ENCODE measurements at places on chromosomes 12 and 14.
A peak's percentile ranks its signal among the peaks of the same experiment; 100 is the strongest.

DNA sequence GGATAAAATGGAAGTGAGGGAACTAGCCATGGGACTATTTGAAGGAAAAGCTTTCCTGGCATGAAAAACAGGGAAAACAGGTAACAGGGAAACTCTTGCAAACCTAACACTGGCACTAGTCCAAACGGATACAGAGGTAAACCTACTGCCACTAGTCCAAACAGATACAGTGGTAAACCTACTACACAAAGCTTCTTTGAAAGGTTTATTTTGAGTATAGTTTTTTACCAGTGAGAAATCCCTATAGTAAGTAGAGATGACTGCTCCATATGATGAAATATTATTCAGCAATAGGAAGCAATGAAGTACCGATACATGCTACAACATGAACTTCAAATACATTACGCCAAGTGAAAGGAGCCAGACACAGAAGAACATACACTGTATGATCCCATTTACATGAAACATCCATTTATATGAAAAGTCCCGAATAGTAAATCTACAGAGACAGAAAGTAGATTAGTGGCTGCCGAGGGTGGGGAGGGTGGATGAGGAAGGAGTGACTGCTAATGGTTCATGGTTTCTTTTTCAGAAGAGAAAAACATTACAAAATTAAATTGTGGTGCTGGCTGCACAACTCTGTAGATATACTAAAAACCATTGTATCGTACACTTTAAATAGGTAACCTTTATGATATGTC lies 25.5 kb downstream of the SPTLC2 start:
- no peak for DNase-seq

- DNase-seq = no peak
These were observed 12.0 kb downstream of the MEG3 start for GRCh38 chr14:100837805-100838350.

DNA sequence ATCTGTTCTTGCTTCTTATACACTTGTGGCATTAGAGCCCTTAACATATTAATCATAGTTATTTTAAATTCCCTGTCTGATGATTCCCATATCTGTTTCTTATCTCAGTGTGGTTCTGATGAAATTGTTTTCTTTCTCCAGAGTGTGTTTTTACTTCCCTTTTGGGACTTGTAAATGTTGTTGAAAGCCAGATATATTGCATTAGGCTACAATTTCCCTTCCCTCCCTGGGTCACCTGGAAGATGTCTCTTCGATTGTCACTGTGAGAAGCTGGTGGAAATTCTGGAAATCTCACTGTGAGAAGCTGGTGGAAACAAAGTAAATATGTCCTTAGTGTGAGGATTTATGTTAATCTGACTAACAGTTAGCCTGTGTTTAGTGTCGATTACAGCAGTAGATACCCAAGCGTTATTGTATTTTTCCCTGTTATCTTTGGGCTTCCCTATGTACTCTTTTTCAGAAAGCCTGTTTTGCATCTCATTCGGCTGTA lies 717.3 kb downstream of the TRHDE start:
- no peak for DNase-seq

DNA sequence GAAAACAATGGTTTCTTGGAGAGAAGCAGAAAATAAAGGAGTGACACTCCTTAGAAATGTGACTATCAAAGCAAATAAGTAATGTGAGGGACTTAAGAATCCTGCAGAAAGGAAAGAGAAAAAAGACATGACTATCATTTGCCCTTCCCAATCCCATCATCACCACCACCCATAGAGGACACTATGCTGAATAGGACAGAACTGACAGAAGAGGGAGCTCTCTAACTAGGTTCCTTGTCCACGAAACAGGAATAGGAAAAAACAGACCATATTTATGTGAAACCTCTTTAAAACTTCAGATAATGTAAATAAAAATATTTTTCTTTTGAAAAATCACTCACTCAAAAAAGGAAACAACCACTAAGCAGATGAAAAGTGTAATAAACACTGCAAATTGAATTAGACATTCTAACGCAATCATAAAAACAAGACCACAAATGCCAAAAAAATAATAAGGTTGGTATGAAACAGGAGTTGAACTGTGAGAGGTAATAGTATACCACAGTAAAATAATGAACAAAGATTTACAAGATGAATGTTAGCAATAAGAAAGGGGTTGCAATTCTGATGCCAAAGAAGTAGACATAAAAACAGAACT lies 24.1 kb downstream of the KLRD1 start:
- DNase-seq = no peak

GRCh38 chr14:37544407-37544806 lies 50.6 kb downstream of the FOXA1 start:
- no peak for DNase-seq

DNA sequence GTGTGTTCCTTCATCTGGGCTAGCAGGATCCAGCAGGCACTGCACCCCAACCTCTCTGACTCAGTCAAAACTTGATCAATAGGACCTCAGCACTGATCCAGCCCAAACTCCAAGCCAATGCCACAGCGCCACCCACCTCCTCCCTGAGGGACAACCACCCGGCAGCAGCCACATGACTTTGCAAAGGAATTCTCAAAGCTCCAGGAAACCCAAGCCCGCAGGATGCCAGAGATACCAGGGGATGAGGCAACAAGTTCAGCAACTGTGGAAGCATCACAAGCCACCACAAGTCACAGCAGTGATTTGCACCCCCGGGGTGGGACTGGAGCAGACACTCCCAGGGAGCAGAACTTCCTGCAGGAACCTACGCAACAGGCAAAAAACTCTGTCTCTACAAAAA lies 37.3 kb downstream of the ACTN1 start:
- no peak for DNase-seq

DNA sequence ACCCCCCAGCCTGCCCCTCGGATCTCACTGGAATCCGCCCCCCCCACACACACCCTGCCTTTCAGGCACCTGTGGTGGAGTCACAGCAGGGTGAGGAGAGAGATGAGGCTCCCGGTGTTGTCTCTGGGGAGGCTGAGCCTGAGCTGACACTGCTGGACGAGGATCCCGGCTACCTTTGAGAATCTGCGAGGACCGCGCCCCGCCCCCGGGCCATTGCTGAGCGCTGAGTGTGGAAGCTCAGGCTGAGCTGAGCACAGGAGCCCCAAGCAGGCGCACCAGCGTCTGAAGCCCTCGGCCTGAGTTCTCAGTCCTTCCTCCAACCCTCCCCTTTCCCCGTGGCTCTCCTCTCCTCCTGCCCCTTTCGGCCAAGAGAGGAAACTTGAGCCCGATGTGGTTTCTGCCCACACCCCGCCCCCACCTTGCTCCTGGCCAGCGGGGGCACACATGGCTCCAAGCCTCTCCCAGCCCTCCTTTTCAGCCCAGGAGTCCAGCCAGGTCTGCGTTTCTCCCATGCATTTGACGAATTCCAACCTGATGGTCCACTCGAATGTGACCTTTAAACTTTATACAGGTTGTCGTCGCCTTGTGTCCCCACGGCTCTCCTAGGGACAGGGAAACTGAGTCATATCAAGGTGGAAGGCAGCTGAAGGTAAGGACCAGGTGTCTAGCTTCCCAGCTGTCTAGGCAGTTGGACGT lies at the start of gene NFE2:
TSS of gene NFE2 (minus strand) at position 284 of the 696 bp plus-strand sequence. CDS start 5,767 bp downstream, outside the sequence.
- DNase-seq = peak; percentile 32

DNA sequence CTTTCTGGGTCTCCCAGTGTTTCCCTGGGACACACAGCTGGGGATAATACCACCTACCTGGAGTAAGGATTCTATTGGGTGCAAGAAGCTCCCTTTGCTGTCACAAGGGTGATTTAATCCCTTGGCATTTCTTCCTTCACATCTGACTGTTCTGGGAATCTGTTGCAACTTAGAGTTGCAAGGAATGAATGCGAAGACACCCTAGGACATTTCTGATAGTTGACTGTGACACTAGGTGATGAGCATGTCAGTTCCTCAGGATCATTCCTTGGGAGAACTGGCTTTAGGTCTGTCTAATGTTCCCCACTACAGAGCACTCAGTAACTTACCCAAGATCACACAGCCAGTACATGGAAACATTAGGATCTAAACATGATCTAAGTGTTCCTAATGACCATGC lies 593.6 kb downstream of the NRXN3 start:
- DNase-seq = no peak

- no peak for DNase-seq
These were observed 126.9 kb upstream of the RAP1B start for GRCh38 chr12:68483592-68484383.

DNA sequence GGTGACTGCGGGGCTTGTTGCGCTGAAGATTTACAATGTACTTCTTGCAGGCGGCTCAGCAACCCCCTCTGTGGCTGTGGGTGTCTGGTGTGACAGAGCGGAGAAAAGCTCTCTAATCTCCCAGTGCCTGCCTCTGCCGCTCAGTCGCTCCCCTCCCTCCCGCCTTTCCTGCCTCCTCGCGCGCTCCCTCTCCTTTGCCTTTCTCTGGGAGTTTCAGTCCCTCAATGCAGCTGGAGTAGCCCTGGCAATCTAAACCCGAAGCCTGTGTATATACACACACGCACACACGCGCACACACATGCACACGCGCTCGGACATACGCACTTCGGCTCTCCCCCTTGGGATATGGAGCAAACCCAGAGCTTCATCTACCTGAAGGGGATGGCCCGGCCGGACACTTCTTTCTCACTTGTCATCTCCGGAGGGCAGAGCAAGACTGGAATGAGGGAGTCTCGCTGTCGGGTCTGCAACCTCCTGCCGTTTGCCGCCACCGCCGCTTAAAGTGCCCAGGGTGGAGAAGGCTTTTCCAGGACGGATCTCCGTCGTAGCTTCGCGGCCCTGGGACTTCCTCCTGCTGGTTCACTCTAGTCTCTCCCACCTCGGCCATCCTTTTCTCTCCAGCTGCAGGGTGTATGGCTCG lies 599 bp upstream of the TRHDE start:
- peak; percentile 11 for DNase-seq

DNA sequence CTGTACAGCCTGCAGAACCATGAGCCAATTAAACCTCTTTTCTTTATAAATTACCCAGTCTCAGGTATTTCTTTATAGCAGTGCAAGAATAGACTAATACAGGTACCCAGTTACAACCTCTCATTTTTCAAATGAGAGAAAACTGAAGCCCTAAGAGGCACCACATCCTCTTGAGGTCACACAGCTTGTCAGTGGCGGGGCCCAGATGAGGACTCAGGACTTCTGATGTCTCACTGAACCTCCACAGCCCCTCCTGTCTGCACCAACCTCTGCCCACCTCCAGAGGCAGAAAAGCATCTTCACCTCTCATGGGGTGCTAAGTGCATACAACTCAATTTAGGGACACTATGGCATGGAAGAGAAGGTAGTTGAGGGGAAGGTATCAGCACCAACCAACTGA lies 120.7 kb downstream of the CRACR2A start:
- DNase-seq = no peak

DNA sequence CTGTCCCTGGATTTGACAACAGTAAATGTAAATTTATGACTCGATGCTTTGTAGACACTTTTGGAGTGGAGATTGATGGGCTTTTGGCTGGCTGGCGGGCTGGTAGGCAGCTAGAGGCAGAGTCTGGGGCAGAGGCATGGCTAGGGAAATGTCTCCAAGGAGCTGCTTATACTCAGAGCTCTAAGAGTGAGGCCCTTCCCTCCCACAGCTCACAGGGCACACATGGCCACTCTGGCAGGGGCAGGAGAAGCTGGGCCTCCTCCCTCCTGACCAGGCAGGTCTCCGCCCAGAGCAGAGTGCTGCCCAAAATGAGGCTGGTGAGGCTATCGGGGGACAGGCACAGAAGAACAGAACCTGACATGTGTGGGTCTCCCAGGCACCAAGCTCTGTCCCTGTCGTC lies 67.5 kb downstream of the GALNT16 start:
- no peak for DNase-seq

DNA sequence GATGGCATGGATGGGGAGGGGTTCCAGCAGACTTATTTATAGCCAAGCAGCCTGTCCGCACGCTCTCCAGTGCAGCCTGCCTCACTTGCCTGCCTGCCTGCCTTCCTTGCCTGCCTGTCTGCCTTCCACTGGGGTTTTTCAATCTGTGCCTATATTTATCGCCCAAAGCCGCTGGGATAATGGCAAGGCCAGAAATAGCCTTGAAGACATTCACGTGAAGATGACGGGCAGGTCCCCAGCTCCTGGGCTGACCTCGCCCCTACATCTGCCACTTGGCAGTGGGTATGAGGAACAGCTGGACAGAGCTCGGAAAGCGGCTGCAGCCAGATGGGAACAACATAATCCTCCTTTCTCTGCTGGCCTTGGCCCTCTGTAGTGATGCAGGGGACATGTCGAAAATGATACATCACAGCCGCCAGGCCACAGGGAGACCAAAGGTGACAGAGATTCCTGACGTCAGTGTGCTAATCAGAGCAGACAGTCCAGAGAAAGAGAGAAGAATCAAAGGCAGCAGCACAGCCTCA lies 53.3 kb downstream of the PITPNM2 start:
- DNase-seq = no peak

DNA sequence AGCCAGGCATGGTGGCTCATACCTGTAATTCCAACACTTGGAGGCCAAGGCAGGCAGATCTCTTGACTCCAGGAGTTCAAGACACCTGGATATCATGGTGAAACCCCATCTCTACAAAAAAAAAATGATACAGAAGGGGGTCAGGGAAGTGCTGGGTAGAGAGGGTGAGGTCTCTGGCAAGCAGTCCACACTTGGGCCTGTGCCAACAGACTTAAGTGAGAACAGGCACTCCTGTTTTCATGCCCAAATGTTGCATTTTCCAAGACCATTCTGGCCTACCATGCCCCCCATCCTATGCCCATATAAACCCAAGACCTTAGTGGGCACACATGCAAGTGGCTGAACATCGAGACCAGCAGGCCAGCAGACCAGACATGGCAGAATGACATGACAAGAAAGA lies 16.0 kb upstream of the CMAS start:
- no peak for DNase-seq

DNA sequence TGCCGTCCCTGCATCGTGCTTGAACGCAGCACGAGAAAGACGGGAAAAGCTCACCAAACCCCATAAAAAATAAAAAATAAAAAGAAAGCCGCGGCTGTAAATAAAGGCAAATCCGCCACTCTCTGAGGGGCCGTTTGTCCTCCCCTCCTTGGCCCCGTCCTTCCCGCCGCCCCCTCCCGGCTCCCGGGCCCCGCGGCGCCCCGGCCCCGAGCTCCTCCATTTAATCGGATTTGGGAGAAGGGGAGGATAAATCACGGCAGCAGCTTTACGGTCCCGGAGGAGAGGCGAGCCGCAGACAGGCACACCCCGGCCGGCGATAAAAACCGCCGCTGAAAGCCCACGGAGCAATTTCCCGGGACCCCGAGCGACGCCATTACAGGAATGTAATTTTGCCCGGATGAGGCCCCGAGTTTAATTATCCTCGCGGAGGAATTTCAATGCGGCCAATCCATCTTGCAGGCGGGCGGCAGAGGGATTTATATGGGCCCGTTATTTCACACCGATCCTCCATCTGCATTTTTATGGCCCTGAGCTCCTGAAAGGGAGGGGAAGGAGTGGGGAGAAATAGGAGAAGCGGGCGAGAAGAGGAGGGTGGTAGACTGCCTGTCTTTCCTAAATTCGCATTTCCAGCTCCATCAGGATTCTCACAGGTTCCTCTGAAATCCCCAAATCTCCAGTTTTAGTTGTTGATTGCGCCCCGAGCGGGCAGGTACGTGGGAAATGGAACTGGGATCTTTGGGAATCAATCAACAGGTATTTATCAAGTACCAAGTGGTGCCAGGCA lies 1.3 kb upstream of the ATP5MC2 start:
- DNase-seq = no peak

Measured in GM12891 (cell line).